ENCODE measurements at places on chromosomes 1 and 21.

DNA sequence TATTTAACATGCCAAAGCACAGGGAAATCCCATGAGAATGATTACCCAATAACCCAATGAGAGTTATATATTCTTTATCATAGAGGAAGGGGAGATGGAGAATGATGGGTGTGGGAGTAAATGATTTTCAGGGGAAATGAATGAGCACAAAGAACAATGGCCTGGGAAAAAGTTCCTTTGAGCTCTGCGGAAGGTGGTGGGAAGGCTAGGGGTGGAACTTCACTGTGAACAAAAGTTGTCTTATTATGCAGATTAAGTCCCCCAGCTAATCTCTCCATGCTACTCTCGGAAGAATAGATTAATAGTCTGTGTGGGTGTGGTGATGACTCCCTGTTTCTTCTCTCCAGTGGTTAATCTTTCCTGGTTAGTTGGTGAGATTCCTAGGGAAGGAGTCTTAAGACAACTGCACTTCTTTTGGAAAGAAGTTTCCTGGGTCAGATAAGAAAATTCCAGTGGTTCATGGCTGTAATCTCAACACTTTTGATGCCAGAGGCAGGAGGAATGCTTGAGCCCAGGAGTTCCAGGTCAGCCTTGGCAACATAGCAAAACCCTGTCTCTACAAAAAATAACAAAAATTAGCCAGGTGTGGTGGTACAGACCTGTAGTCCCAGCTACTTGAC lies 71.6 kb downstream of the DNTTIP2 start:
- DNase-seq = peak; percentile 49

DNA sequence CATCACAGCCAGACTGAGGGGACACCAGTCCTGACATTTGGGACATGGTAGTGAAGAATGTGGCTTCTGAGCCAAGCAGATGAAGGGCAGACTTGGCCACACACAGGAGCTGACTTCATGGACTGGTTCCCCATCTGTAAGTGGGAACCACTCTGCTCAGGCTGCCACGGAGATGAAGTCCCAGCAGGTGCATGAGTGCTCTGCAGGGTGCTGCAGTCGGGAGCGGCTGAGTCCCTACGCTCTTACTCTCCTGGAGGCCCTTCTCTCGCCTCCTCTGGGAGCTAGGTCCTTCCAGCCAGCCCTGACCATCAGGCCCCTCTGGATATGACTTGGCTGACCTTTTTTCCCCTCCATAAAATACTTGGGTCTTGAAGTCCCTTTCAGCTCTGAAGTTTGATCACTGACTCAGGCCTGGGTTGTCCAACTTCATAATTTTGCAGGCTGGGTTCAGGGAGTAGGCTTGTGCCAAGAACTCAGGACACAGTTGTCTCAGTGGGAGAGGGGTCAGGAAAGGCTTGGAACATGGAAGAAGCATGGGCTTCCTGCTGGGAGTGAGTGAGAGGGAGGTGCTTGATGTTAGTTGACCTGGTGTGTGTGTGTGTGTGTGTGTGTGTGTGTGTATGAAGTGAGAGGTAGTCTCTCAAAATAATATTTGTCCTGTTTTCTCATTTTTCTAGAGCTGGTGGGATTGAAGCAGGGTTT lies 21.0 kb upstream of the EPS8L3 start:
- DNase-seq = no peak

- no peak for DNase-seq
Observed at GRCh38 chr1:172898866-172899265, 151.9 kb downstream of the TNFSF18 start.

DNA sequence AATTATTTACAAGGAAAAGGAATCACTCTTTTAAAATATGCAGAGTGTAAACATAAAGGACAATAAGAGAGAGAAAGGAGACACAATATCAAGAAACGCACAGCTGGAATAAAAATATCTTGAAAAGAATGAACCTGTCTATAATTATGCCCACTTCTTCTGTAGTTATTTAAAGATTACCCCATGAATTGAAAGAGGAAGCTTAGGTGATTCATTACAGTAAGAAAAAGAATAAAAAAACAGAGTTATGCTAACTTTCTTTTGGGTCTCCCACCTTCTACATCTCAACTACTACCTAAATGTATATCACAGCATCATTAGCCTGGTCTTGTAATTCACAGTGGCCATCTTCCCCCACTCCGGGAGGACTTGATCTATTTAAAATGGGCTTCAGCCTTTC lies 182.1 kb downstream of the MRPL39 start:
- DNase-seq = no peak

Data from M059J (cell line).